ENCODE measurements at places on chromosomes 7 and 10.

- DNase-seq, result no peak
Observed at GRCh38 chr10:15137636-15138035, 30.9 kb downstream of the NMT2 start.

DNA sequence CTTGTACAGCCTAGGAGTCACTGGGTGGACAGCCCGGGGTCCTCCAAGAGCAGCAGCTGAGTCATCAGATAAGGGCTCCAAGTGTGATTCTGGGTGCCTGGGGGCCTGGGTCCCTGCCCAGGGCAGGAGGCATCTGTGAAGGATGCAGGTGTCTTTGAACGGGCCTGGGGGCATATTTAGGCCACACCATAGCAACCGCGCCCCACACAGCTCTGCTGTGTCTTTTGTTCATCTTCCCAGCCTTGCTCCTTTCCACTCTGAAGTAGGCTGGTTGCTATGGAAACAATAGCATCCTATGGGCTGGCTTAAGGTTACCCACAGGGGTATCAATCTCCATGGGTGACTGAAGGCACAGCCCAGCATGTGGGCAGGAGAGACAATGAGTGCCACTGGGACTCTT, 324.7 kb downstream of the TCERG1L start:
- no peak for DNase-seq

DNA sequence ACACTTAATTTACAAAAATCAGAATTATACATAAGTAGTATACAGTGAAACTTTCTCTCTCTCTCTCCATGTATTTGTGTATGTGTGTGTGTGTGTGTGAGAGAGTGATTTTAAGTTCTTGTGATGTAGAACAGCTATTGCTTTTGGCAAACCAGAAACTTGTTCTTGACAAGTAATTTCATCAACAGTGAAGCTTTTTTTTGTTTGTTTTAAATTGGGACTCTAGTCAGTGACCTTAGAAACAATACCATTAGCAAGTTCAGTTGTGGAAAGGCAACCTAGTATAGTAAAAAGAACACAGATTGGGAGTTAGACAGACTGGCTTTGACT, 319.1 kb downstream of the PTEN start:
- DNase-seq, result no peak

- peak; percentile 15 for DNase-seq
Observed at GRCh38 chr10:100318207-100318606, 11.8 kb downstream of the PKD2L1 start.

DNA sequence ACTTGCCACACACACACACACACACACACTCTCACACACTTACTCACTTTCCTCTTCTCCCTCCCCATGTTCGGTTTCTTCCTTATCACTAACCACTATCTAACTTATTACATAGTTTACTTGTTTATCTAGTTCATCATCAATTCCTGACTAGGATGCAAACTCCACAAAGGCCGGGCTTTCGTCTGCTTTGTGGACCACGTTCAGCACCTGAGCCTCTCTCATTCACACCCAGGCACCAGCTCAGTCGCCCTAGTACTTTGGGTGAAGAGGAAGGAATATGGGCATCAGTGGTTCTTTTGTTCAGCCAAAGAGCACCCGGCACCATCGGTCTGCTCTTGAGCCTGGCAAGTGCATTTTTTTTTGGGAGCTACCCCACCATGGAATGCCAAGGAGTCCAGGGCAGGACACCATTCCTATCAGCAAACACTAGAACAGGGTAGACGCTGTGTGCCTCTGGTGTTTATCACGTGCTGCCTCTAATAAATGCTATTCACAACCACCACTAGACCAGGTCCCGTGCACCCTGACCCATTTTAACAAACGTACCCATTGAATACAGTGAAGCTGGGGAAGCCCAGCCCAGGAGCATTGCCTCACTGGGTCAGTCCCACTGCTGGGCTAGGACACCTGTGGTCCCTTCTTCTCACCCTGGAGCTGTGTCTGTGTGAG, 2.2 kb downstream of the C10orf67 start:
- DNase-seq, result no peak
